Naive thymus-derived CD4-positive, alpha-beta T cell (primary cell): ENCODE measurements at places on chromosomes 7 and 10.

DNA sequence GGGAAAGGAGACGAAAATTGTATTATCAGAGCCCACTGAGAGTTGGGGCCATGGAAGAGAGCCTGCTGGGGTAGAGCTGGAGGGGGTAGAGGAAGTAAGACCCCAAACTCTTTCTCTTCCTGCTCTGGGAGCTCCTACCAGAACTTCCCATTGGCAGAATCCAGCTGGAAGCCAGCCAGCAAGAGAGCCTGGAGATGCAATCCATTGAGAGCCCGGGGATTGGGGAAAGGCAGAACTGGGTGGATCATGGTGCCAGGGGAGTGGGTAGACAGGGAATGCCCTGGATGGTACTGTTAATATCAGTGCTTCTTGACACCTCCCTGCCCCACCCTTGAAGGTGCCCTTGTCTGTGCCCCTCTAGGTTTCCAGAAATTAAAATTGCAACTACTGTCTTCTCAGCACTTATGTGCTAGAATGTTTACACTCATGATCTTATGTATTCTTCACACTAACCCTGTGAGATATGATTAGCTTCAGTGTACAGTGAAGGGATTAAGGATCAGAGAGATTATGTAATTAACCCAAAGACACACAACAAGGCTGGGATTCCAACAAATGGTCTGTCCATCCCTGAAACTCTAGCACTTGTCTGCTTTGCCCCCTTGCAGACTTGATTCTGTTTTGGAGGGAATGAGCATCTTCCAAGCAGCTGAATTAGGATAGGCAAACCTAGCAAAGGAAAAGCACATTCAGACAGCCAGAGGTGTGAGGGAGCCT lies 154.1 kb downstream of the C10orf105 start:
- no peak for DNase-seq

DNA sequence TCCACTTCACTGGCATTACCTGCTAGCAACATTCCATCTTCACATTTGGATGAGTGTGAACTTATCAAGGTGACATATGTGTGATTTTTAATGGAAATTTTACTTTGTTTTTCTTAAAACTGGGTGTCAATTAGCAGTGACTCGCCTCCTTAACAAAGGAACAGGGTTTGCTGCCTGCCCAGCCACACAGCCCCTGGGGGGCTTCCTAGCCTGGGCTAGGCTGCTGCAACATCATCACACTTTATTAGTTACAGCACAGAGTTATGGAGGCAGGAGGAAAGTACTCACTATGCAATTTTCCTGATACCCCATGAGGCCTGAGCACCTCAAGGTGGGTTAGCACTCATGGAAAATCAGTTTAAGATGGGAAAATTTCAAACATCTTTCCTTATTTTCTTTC lies 861.3 kb downstream of the NRG3 start:
- DNase-seq: no peak

- no peak for DNase-seq
These were observed 31.6 kb upstream of the SLC16A12 start for GRCh38 chr10:89566992-89567391.

DNA sequence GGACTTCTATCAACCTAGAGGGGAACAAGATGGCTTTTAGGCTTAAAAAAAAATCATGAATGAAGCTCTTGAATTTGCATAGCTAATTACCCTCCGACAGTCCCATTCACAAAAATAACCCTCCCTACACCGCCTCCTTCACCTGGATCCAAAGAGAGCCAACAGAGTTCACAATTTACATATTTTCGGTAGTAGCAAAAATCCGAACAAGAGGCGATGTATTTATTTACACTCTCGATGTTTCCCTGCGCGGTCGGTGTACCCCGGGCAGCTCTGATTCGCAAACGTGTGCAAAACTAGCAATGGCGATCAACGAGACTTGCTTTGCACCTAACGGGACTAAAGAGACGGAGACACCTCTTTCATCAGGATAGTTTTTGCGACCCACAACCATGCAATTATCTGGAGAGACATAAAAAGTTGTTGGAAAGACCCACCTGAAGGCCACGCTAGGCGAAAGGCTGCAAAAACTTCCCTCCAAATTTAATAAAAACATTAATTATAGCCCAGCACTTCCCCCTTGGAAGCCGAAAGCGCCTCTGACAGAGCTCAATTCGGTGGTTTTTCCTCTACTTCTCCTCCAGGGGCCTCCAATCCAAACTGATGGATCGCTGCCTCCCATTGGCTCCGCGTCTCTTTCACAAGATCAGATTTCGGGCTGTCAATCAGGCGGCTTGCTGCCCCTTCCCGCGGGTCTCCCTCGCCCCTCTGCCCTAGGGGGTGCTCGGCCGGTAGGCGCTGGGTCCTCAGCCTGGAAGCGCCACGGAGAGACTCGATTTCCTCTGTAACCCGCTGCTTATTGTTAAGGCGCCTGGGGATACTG lies at the start of gene ETV1:
Gene ETV1 (minus strand): TSS at position 541 of the 823 bp plus-strand sequence. CDS start 614 bp downstream, outside the sequence.
- DNase-seq: no peak

DNA sequence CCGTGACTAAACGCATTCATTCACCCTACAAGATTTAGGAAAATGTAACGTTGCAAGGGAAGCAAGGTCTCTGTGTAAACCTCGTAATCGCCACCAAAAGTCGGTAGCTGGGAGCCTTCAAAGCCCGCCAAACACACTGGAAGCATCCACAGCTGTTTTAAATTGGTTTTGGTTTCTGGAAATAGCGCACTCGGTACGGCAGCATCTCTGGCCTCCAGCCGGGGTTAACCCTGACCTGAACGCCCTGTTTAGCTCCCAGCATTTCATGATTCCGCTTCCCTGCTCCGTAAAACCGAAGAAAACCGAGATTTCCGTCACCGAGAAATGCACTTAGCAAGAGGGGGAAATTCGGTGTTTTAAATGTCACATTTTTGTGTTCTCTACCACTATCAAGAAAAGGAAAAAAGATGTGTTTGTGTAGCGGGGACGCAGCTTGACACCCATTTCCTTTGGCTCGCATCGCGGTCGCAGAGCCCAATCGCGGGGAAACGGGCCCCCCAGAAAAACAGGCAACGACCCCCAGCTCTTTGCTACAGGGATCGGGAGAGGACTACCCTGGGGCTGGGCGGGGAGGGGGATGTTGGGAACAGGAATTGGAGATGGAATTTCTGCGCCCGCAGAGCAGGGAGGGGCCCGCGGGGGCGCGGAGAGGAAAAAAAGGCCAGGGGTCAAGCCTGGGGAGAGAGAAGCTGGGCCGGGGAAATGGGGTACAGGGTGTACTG lies 646 bp downstream of the SGCE start:
- no peak for DNase-seq

DNA sequence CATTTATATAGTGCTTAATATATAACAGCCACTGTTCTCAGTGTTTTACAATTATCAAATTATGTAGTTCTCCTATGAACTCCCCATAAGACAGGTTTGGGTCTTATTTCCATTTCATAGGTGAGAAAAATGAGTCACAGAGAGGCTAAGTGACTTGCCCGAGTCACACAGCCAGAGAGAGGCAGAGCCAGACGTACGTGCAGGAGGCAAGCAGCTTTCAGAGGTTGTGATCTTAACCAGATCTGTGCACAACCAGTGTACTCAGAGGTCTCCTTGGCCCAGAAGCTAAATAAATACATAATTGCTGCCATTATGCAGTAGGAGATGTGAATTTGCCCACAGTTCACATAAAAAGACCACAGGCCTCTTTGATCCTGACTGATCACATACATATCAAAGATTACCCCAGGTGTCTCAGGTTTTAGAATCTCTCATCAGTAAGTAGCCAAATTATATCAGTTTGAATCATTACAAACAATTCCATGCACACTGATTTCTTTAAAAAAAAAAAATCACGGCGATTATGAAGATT lies 304.7 kb upstream of the AOAH start:
- peak; percentile 1 for DNase-seq

- no peak for DNase-seq
These were observed 1008.8 kb downstream of the KCNMA1 start for GRCh38 chr10:76628801-76629200.

- no peak for DNase-seq
These were observed 46.3 kb upstream of the EGR2 start for GRCh38 chr10:62862447-62862846.

DNA sequence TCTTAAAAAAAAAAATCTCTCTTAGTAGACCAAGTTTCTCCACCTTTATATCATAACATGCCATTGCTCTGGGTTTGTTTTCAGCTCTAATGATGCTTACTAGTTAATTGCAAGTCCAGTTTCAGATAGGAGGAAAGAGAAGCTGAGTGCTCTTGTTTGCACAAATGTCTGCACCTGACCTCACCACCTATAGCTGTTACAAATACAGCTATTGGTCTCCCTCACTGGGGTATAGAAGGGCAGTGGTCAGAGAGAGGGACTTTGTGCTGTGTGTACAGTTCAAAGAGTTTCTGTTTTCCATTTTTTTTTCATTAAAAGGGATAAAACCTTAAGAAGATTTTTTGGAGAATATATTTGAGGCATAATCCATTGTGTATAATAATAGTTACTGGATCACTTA lies 52.7 kb downstream of the TAS2R16 start:
- no peak for DNase-seq

GRCh38 chr10:72255977-72256729 lies 17.6 kb upstream of the DDIT4 start:
- no peak for DNase-seq

DNA sequence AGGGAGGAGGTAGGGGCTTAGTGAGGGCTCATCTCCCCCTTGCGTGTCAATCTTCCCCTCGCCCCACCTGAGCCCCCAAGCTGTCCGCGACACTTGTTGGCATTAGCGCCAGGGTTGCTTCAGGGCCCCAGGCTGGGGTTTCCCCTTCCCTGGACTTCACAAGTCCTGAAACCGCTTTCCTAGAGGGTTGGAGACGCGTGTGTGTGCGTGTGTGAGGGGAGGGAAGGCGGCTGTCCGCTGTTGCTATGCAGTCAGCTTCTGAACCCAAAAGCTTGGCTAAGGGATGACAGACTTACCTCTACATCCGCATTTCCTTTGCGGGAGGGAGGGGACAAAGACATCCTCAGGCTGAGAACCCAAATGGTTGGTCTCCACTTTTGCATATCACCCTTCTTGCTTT lies 803 bp downstream of the GOLGA7B start:
- no peak for DNase-seq

DNA sequence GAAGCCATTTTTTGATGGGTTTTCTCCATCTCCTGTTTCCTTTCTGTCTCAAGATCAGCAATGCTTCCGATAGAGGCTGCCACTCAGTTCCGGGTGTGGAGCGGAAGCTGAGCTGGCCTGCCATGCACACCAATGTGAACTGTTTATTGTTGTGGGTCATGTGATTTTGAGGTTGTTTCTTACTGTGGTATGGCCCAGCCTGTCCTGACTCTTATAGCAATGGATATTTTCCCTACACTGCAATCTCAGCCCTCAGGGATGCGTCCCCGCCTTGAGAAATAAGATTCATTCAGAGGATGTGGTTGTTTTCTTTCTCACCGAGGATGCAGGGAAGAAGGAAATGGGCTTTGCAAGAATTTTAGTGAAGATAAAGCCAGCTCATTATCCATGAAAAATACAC lies 134.7 kb downstream of the PFKFB3 start:
- no peak for DNase-seq

GRCh38 chr7:142855114-142855743 lies 353 bp downstream of the EPHB6 start:
- no peak for DNase-seq

GRCh38 chr7:146510088-146510680 lies 393.6 kb downstream of the CNTNAP2 start:
- no peak for DNase-seq

- DNase-seq: no peak
These were observed 9.4 kb upstream of the NRG3 start for GRCh38 chr10:81865581-81865980.
